ENCODE measurements at places on chromosomes 16 and 17.
A peak's percentile ranks its signal among the peaks of the same experiment; 100 is the strongest.

DNA sequence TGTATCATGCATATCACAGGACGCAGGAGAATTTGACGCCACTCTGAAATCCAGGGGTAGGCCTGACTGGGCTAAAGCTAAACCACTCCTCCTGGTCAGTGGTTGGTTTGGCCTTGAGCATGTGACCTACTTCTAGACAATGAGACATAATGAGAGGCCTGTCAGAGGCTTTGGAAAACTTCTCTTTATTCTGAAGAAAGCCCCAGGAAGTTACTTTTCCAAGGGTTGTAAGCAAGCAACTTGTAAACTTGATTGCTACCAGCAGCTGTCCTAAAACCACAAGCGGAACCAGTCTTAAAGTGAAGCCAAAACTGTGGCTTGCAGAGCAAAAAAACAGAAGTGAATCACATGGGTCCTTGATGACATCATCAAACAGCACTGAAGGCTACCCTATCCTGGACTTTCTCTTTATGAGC lies 138.2 kb upstream of the COX10 start:
- DNase-seq: no peak

DNA sequence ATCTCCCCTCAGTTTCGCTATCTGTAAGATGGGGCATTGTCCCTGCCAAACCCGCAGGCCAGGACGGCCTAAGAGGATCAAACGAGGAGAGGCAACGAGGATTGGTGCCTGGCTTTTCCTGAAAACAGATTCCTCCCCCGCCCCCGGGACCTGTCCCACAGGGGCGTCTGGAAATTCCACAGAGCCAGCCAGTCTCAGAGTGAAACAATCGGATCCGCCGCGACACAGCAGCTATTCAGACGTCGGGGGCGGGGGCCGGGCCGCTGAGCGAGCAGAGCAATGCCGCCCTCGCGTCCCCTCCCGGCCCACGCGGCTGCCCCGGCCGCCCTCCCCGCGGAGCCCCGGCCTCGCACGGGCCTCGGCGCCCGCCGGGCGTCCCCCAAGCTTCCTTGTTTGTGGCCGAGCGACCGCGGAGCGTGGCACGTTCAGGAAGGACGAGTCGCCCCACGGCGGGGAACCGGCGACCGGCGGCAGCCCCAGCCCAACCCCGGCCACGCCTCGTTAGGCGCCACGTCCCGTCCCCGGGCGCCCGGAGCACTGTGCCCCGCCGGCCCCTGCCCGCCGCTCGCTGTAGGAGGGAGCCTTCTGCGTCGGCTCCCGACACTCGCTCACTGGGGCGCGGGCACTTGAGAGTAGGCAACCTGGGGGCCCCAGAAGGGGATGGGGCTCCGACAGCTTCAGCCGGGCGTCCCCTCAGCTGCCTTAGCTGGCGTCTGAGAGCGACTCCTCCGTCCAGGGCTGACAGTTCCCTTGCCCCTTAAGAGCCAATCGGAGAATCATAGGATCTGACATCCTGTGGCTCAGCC lies 29.6 kb upstream of the PHOSPHO1 start:
- DNase-seq: no peak

DNA sequence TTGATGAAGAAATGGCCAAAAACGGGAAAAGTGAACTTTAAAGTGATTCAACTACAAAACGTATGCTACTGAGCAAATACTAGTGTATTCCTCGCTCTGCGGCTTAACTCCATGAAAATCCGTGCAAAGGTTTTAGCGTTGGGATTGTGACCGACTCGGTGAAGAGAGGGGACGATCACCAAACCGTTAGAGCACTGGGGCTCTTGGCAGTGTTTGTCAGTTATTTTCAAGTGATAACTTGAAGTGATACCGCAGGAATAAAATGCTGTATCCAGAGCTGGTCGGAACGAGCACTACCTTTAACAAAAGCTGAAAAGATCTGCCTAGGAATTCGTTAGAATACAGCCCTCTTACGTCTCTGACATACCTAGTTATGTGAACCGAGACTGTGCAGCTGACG lies 773 bp upstream of the PPM1D start:
- DNase-seq: no peak

DNA sequence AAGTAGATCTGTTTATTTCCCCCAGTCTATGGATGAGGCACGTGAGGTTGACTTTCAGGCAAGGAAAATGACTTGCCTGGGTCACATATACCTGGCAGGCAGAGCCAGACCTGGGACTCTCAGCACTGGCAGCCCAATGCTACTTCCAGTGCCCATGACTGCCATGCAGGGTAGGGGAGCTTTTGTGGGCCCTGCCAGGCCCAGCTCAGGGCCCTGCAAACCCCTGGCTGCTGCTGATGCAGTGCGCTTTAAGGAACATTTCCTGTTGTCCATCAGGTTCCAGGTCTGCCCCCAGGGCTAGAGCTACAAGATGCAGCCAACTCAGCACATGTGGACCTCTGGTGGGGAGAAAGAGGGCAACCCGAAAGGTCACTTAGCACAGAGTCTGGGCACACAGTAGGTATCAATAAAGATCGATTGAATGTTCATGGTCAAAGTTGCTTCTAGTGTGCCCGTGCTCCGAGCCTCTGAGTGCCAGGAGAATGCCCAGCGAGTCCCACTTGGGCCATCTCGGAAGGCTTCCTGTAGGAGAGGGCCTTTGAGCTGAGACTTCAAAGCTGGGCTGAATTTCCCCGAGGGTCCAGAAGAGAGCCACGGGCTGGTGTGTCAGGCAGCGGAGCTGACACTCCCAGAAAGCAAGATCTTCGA lies 513 bp upstream of the TBX21 start:
- no peak for DNase-seq

- no peak for DNase-seq
Observed at GRCh38 chr16:28537076-28537475, 1.7 kb downstream of the NUPR1 start.

GRCh38 chr16:61432421-61432820 lies 603.8 kb downstream of the CDH8 start:
- DNase-seq: peak; percentile 61

DNA sequence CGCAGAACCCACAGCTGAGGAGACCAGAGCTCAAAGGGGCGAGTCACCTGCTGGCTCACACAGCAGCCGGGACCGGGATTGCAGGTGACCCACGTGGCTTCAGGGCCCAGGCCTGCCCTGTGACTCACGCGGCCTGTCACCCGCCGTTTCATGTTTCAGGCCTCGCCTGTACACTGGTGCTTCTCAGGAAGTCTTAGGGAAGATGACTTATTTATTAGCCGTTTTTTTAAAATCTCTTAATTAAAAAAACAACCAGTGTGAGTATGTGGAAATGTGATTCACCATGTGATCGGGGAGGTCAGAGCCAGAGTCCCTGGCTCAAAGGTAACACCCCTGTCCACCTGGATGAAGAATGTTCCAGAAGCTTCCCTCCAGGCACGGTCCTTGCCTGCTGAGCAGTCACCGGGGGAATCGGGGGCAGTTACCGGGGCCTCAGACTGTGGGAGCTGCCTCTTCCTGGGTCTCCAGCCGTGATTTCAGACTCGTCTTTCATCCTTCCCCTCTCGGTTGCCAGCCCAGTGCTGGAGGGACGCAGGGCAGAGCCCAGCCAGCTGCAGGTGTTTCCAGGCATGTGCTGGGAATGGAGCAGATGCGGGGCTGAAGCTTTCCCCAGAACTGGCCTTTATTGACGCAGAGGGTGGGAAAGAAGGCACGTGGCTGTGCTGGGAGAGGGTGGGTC lies 49.3 kb downstream of the CMIP start:
- peak; percentile 5 for DNase-seq

GRCh38 chr16:89179148-89179484 lies 7.6 kb downstream of the CDH15 start:
- DNase-seq: no peak

- no peak for DNase-seq
Observed at GRCh38 chr17:47804461-47804860, 17.1 kb downstream of the OSBPL7 start.

DNA sequence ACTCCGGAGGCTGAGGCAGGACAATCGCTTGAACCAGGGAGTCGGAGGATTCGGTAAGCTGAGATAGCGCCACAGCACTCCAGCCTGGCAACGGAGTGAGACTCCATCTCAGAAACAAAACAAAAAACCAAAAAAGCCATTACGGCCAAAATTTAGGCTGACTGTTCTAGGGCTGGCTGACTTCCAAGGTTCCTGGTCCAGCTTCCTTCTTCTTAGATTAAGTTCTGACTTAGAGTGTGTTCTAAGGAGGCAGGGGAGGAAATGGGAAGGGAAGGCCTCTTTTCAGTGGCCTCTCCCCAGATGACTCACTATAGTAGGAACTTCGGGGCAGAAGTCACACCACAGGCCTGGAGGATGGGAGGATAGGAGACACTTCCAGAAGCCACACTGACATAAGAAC lies 27.7 kb upstream of the CLEC18B start:
- DNase-seq: no peak

GRCh38 chr16:57807968-57808528 lies 5.8 kb upstream of the KIFC3 start:
- DNase-seq: no peak

- DNase-seq: no peak
Observed at GRCh38 chr16:74893541-74893940, 91.4 kb downstream of the WDR59 start.
